Activated CD4-positive, alpha-beta memory T cell treated with anti-CD3 and anti-CD28 coated beads, Interleukin-2, amount 10 ng/mL, durations not matched to agents 7 days and 5 days (primary cell): ENCODE measurements at places on chromosomes 3 and 15. TPM values are rescaled to one million over a fixed set of nuclear protein-coding genes. Genes with fewer than 3 reads are reported as not detected.

- DNase-seq: no peak
These were observed 93.2 kb downstream of the CACNA2D3 start for GRCh38 chr3:54215521-54215920.

DNA sequence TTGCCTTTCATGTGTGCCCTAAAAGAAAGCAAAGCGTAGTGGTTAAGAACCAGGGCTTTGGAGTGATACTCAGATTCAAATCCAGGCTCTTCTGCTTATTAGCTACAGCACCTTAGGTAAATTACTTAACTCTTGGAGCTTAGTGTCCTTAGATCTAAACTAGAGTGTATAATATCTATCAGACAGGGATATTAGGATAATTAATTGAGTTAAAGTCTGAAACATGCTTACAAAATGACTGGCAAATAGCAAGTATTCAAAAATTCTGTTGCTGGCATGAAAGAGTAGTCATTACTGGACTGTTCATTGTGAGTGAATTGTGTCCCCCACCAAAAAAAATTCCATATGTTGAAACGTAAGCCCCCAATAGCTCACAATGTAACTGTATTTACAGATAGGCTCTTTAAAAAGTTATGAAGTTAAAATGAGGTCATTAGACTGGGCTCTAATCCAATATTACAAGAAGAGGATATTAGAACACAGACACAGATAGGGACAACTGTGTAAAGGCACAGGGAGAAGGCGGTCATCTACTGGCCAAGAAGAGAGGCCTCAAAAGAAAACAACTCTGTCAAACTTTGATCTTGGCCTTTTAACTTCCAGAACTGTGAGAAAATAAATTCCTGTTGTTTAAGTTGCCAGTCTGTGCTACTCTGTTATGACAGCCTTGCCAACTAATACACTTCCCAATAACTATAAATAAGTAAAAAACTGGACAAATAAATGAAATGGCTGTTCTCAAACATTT, 60.4 kb upstream of the LRRC3B start:
- no peak for DNase-seq

- DNase-seq: no peak
These were observed 139.7 kb downstream of the TUSC7 start for GRCh38 chr3:116849261-116849688.

- DNase-seq: no peak
These were observed 89.8 kb upstream of the MEX3B start for GRCh38 chr15:82135638-82136037.

GRCh38 chr3:87041191-87041590, 50.2 kb upstream of the VGLL3 start:
- DNase-seq: no peak

SEMA7A gene
- total RNA-seq: 4.3 TPM

DNA sequence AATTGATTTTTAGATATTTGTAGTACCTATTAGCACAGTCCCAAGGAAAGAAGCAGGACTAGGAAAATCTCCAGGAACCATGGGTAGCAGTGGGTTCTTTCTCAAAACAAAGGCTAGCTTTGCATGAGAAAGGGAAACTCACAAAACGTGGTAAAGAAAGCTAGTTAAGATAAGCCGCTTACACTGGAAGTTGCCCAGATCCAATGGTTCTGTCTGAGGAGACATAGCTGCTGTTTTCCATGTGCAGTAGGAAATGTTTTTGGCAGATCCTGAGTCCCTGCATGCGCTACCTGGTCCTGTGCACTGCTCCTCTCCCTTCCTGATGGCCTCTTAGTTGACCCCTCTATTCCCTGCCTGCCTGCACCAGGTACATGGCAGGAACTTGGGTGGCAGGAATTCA, 60.4 kb downstream of the TFG start:
- no peak for DNase-seq
